GF-D8 (cell line): ENCODE measurements at places on chromosomes 13 and 19.
A peak's percentile ranks its signal among the peaks of the same experiment; 100 is the strongest.

DNA sequence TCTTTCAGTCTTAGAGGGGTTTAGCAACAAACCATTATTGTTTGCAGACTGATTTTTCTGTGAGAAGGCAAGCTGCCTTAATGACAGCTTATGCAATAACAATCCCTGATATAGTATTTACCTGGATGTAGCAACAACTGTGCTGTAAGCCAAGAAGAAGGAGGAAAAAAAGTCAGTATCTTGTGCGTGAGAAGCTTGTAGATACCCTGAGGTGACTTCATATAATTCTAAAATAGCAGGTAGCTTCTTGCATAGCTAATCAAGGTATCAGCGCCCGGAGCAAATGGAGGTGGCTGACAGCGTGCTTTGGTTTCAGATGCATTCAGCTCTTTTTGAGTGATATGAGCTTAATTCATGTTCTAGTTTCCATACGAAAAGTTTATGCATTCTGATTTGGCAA is 309.8 kb downstream of the KLF5 start:
- DNase-seq: no peak

- DNase-seq: no peak
Measured at GRCh38 chr19:30151081-30151480, 209.0 kb downstream of the URI1 start.

- peak; percentile 41 for DNase-seq
Measured at GRCh38 chr19:54462655-54463530, 685 bp downstream of the LENG9 start.

- DNase-seq: no peak
Measured at GRCh38 chr13:95756072-95756471, 79.1 kb downstream of the DNAJC3 start.

DNA sequence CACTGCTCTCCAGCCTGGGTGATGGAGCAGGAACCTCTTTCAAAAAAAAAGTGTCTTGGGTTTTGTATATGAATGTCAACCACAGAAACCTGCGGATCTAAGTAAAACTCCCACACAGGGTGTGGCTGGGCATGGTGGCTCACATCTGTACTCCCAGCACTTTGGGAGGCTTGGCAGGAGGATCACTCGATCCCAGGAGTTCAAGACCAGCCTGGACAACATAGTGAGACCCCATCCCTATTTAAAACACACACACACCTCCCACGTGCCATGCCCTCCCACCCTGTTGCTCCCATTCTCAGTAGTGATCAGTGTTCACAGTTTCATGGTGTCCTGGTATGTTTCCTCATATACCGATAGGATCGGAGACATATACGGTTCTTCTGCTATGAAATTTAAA is 9.2 kb downstream of the TMED1 start:
- peak; percentile 22 for DNase-seq

- DNase-seq: no peak
Measured at GRCh38 chr19:3899531-3900294, 19.2 kb downstream of the ATCAY start.

DNA sequence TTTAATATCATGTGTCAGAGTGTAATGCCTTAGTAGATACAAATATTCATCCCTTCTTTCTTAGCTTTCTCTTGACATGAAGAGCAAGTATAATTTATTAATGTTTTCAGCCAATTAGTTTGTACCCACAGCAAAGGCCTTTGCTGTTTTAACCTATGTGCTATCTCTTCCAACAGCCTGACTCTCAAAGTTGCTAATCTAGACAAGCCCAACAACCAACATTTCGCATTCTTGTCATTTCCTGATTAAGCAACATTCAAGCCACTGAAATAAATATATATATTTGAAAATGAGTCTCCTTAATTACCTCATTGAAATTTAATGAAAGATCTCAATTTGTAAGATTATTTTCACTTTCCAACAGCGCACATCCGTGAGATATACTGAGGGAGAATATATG is 18.5 kb downstream of the EPSTI1 start:
- no peak for DNase-seq

- DNase-seq: no peak
Measured at GRCh38 chr19:15614507-15615379, at the start of gene CYP4F8. Gene CYP4F8 (plus strand): TSS chr19:15615218. CDS start chr19:15615617, 399 bp downstream.

GRCh38 chr19:32313569-32314265 is 31.7 kb upstream of the ZNF507 start:
- no peak for DNase-seq

DNA sequence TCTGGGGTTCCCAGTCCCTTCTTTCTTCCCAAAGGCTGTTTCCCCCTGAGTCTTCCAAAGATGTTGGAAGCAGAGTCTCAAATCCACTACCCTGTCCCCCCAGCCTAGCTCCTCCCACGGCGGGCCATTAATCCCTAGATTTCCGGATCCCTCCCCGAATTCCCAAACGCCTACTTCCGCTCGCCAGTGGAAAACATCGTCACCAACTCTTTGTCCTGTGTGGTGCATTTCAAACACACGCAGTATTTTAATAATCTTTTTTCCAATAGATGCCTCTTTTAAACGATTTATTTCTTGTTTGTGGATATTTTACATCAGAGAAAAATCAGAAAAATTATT is 610 bp downstream of the ZNF791 start:
- no peak for DNase-seq

DNA sequence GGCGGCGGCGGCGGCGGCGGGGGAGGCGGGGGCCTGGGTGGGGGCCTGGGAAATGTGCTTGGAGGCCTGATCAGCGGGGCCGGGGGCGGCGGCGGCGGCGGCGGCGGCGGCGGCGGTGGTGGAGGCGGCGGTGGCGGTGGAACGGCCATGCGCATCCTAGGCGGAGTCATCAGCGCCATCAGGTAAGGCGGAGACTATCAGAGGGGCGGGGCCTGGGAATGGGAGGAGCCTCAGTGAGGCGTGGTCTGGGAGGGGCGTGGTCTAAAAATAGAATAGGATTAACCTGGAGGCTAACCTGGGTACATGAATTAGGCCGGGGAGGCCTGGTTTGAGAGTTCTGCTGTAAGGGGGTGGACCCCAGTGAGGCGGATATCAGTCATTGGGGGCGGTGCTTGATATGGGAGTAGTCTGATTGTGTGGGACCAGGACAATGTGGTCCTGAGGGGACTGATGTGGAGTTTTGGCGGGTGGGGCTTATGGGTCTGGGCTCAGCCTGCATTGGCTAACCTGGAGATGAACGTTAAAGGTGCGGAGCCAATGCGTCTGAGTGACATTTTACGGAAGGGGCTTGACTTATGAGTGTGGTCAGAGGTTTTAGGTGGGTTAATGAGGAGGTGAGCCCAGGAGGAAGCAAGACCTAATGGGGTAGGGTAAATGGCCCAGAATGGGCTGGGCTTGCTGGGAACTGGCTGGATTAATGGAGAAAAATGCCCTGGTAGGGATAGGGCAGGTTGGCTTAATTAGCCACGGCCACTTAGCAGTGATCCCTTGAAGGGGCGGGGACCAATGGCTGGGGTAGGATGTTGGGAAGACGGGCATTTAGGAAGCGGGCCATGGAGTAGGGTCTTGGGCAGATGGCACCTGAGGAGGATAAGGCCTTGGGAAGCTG is 1.4 kb downstream of the CAPNS1 start:
- DNase-seq: peak; percentile 33

DNA sequence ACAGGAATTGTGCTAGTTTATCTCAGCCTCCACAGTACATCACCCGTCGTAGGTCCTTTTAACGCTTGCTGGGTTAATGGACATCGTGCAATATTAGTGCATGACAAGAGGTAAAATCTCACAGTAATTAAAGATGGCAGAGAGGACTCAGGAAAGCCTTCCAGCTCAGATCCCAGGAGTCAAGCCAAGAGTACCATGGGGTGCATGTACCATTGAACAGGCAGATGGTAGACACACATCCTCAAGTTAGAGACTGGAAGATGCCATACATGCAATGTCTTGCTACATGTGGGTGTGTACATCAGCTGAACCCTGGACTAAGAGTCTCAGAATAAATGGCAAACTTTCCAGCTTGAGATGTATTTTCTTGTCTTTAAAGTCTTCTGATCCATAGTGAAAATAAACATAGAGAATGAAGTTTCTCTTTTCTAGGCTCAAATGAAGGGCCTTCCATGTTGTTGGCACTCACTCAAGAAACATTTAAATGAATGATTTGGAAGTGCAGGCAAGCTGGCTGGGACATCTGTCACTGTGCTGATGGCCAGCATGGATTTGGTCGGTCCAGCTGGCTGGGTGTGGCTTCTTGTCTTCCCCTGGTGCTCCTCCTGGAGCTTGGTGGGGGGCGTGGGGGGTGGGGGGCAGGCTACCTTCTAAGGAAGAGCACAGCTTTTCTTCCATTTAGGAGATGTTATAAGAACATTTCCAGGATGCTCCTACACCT is 290.9 kb upstream of the MAB21L1 start:
- no peak for DNase-seq

DNA sequence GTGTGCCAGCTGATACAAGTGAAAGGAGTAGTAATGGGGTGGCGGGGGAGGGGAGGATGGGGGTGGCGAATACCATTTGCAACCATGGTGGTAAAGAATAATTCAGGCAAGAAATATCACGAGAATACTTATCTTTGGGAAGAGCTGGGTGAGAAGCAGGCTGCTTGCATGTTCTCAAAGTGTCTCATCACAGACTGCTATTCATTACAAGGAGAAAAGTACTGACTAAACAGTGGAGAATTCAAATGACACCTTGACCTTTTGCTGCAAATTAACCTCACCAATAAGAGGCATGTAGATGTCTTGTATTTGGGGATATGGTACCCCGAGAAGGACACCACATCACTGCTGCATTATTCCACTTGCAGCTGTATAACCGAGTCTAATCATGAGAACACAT is 585.7 kb upstream of the GPC6 start:
- DNase-seq: no peak

DNA sequence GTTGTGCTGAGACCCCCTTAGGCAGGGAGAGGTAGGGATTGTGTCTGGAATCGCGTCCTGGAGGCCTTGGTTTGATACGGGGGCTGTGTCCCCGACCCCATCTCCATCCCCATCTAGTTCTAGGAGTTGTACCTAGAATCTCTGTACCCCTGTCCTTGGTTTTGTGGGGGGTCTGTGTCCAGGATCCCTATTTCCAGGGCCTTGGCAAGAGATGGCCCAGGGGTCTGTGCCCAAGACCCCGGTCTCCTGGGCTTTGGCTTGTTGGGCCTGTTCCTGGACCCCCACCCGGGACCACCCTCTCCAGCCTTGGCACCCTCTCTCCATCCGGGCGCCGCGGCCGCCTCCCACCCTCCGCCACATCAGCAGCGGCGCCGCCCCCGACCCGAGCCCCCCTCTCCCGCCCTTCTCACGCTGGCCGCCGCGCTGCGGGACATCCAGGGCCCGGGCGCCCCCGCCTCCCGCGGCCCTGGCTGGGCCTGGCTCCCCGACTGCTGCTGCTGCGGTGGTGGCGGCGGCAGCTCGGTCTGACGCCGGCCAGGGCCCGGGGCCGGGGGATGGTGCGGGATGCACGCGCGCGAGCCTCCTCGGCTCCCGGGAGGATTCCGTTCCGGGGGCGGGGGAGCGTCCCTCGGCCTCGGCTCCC is at the start of gene NUMBL:
Gene NUMBL, minus strand, starts transcription at position 602 of the 643 bp plus-strand sequence. Its CDS starts 168 bp downstream, at position 434.
- no peak for DNase-seq

GRCh38 chr13:84962849-84963248 is 836.4 kb downstream of the SLITRK6 start:
- DNase-seq: no peak

DNA sequence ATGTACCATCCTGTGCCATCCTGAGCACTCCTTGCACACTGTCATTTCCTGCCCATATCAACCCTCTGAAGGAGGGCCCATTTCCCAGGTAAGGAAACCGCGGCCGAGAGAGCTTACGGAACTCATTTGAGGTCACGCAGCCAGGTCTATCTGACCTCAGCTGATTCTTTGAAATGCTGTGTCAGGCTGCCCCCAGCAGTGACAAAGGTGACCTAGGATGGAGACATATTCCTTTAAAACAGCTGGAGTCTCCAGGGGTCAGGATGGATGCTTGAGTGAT is 42.2 kb upstream of the VSTM2B start:
- DNase-seq: no peak

GRCh38 chr13:30360586-30360985 is 53.2 kb upstream of the KATNAL1 start:
- DNase-seq: no peak

- DNase-seq: no peak
Measured at GRCh38 chr13:35346494-35346893, 130.0 kb downstream of the MAB21L1 start.

GRCh38 chr19:6358003-6358402 is 3.3 kb upstream of the CLPP start:
- DNase-seq: no peak

- DNase-seq: no peak
Measured at GRCh38 chr13:22505489-22505888, 675.3 kb upstream of the SGCG start.

DNA sequence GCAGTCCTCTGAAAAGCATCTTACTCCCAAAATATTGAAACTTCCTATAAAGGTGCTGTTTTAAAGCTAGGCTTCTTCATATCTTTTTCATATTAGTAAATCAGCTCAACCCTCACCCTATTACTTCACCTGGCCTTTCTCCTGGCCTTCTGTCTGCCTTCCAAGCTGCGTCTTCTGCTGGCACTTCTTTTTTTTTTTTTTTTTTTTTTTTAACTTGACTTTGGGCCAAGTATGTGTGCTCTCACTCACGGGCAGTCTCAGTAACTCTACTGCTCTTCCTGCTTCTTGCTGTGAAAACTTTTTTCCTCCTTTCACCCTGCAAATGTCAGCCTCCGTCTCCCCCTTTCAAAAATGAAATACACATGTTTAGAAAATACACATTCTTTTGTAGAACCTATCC is 41.2 kb upstream of the KCTD4 start:
- peak; percentile 74 for DNase-seq
